ENCODE measurements at places on chromosomes 5 and 9. TPM values are rescaled to one million over a fixed set of nuclear protein-coding genes. Genes with fewer than 3 reads are reported as not detected.

IL5 gene
- not detected for total RNA-seq

GRCh38 chr9:8736805-8737204 is 937.2 kb upstream of the DMAC1 start:
- H3K27me3 ChIP-seq = no peaks in the 10 kb centered on the region
- DNase-seq = no peak
- H3K36me3 ChIP-seq = no peaks in the 10 kb centered on the region
- peaks cover 9% of the 10 kb centered on the region for H3K4me1 ChIP-seq
- H3K27ac ChIP-seq = no peak overlapping the region
- H3K4me3 ChIP-seq = no peak overlapping the region

DNA sequence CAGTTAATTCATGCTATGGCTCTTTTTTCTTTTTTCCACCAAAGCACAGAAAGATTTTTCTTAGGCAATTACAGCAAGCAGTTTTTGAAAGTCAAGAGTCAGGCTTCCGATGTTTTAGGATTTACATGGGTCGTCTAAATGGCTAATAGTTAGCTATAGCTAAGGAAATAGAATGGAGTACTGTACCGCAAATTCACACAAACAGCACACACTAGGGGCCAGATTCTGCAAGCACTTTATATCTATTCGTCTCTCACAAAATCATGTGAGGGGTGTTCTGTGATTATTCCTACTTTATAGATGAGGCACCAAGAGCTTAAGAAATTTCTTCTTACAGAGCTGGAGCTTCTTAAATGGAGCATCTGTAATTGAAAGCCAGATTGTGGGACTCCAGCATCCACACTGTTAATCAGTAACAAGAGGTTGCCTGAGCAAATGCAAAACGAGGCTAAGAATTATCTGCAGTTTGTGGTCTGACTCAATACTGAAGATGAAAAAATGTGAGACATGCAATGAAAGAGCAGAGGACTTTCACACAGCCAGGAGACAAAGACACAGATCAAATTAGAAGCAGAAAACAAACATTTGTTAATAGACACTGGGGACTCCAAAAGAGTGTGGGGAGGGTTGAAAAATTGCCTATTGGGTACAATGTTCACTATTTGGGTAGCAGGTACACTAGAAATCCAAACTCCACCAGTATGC is 62.7 kb upstream of the CTXN3 start:
- H3K4me1 ChIP-seq = no peaks in the 10 kb centered on the region
- no peak for DNase-seq
- H3K27me3 ChIP-seq = peaks cover 4% of the 10 kb centered on the region
- H3K4me3 ChIP-seq = no peak overlapping the region
- no peak overlapping the region for H3K27ac ChIP-seq

GRCh38 chr5:1874348-1874747 is 8.4 kb downstream of the IRX4 start:
- no peak overlapping the region for H3K4me3 ChIP-seq
- H3K27me3 ChIP-seq = peaks cover 61% of the 10 kb centered on the region
- no peak overlapping the region for H3K27ac ChIP-seq
- no peak for DNase-seq
- H3K4me1 ChIP-seq = no peaks in the 10 kb centered on the region
- H3K36me3 ChIP-seq = no peaks in the 10 kb centered on the region

TRIP13 gene
- total RNA-seq = 39.0 TPM

ITGA2 gene
- 53.2 TPM for total RNA-seq

ABL1 gene
- 79.2 TPM for total RNA-seq

GRCh38 chr5:10384483-10384882 is 31.0 kb downstream of the MARCHF6 start:
- no peaks in the 10 kb centered on the region for H3K27me3 ChIP-seq
- no peak overlapping the region for H3K4me3 ChIP-seq
- H3K4me1 ChIP-seq = peaks cover 3% of the 10 kb centered on the region
- DNase-seq = no peak
- no peak overlapping the region for H3K27ac ChIP-seq

DNA sequence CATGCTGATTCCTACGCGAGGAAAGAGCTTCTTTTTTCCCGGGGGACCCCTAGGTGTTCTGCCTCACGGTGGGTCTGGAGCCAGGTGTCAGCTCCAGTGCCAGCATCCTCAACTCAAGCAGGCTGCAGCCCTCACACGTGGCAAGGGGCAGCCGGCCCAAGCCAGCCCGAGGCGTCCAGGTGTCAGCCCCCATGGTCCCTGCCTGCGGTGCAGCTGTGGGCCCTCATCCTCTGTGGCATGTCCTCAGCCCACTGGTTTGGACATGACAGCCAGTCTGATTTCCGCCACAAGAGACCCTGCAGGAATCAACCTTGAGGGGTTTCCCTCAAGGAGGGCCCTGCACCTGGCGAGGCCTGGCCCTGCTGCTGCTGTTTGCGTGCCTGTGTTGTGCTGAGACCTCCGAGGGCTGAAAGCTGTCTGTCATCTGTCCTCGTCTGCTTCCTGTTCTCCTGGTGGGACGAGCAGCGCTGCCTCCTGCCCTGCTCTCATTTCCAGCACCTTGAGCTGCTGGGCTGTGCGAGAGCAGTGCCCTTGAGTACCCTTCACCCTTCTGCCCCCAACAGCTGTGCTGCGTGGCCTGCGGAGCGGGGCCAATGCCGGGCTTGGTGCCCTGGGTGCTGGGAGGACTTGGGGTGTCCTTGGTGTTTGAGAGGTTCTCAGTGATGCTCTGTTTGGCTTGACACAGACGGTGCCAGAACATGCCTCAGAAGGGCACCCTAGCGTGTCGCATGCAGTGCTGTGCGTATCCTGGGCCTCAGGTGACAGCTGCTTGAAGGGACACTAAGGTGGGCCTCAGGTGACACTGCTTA is 137.6 kb downstream of the CACNA1B start:
- no peak for DNase-seq
- H3K4me3 ChIP-seq = no peak overlapping the region
- no peaks in the 10 kb centered on the region for H3K4me1 ChIP-seq
- no peaks in the 10 kb centered on the region for H3K36me3 ChIP-seq

PCDHA10 gene
- 0.07 TPM for total RNA-seq

C9orf153 gene
- total RNA-seq = 0.66 TPM

- H3K4me3 ChIP-seq = no peak overlapping the region
- H3K27ac ChIP-seq = no peak overlapping the region
- H3K4me1 ChIP-seq = no peaks in the 10 kb centered on the region
- H3K36me3 ChIP-seq = no peaks in the 10 kb centered on the region
Measured at GRCh38 chr5:146633323-146633764, 117.4 kb upstream of the GPR151 start.

- no peaks in the 10 kb centered on the region for H3K27me3 ChIP-seq
- H3K36me3 ChIP-seq = no peaks in the 10 kb centered on the region
- no peak for DNase-seq
- H3K27ac ChIP-seq = no peak overlapping the region
- H3K4me3 ChIP-seq = no peak overlapping the region
Measured at GRCh38 chr5:87499478-87500410, 87.0 kb upstream of the CCNH start.

DNA sequence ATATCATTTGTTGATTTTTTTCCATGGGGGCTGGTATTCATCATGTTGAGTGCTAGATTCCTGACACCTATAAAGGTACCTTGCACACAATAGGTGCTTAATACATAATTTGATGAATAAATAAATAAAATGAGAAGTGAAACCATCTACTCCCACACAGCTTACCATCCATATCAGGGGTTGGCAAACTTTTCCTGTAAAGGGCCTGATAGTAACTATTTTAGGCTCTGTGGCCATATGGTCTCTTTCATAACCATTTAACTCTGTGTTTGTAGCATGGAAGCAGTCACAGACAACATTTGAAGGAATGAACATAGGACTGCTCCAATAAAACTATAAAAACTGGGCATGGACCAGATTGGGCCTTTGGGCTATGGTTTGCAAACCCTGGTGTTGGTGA is 100.3 kb downstream of the GCNT1 start:
- H3K4me1 ChIP-seq = peaks cover 4% of the 10 kb centered on the region
- no peaks in the 10 kb centered on the region for H3K27me3 ChIP-seq
- no peak overlapping the region for H3K27ac ChIP-seq
- no peak for DNase-seq
- no peaks in the 10 kb centered on the region for H3K36me3 ChIP-seq

- H3K27me3 ChIP-seq = no peaks in the 10 kb centered on the region
- H3K4me1 ChIP-seq = no peaks in the 10 kb centered on the region
- no peak overlapping the region for H3K4me3 ChIP-seq
- no peak overlapping the region for H3K27ac ChIP-seq
- no peak for DNase-seq
Measured at GRCh38 chr5:91252916-91253315, 130.2 kb downstream of the ARRDC3 start.

DNA sequence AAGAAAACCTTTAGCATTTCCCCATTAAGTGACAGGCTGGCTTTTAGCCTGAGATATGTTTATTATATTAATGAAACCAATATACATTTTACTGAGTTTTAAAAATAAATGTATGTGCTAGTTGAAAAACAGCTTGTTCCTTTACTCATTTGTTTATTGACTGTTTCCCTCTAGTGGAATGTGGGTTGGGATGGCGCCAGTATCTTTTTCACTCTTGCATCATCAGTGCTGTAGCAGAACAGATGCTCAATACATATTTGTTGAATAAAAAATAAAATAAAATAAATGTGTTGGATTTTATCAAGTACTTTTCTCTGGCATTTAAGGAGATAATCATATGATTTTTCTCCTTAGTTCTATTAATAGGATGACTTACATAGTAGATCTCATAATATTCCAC is 43.0 kb downstream of the FSTL4 start:
- H3K4me1 ChIP-seq = no peaks in the 10 kb centered on the region
- peaks cover 4% of the 10 kb centered on the region for H3K27me3 ChIP-seq
- H3K36me3 ChIP-seq = no peaks in the 10 kb centered on the region
- H3K27ac ChIP-seq = no peak overlapping the region
- DNase-seq = no peak
- no peak overlapping the region for H3K4me3 ChIP-seq

OCLN gene
- total RNA-seq = 18.2 TPM

DNA sequence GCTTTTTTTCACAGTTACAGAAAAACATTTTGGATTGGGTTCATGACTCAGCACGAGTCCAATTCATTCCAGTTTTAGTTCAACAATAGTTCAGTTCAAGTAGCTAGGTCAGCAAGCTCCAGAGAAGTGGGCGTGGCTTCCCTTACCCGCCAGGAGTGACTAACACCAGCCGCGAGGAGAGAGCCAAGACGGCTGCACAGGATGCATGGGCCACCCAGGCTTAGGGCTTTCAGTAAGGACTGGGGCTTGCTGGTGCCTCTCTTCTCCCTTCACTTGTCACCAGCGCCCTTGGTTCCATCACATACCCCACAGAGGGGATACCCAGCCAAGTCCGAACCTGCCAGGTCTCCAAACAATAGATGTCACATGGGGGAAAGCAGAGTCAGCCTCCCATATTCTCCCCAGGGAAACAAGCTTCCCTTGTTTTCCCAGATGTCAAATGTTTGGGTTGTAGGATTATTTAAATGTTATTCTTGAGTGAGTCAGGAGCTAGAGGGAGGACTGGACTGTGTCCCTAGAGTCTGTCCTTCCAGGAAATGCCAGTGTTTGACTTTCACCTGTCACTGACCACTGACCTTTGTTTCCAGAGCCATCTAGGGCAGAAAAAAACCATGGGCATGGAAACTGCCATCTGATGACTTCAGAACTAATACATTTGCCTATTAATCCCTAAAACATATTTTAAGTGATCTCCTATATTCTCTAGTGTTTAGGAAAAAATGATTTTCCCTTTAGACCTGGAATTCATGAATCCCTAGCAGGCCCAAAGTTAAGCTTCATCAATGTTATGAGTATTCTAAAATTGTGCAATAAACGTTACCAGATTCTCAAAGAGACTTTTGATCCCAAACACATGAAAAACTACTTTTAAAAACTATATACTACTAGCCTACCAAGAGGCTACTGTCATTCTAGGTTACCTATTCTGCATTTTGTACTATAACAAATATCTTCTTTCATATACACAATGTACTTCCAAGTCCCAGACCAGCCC is 51.9 kb downstream of the NIPAL4 start:
- no peak overlapping the region for H3K4me3 ChIP-seq
- peaks cover 31% of the 10 kb centered on the region for H3K4me1 ChIP-seq
- H3K36me3 ChIP-seq = no peaks in the 10 kb centered on the region
- peak; percentile 98 for DNase-seq
- H3K27ac ChIP-seq = peak overlapping the region; percentile 83
- no peaks in the 10 kb centered on the region for H3K27me3 ChIP-seq

UGT3A1 gene
- total RNA-seq = not detected

GRCh38 chr5:110625376-110625999 is 101.0 kb downstream of the TMEM232 start:
- H3K4me3 ChIP-seq = no peak overlapping the region
- no peaks in the 10 kb centered on the region for H3K36me3 ChIP-seq
- H3K27me3 ChIP-seq = no peaks in the 10 kb centered on the region
- peak; percentile 33 for DNase-seq
- no peak overlapping the region for H3K27ac ChIP-seq

SMIM33 gene
- not detected for total RNA-seq

- peaks cover 9% of the 10 kb centered on the region for H3K27me3 ChIP-seq
- H3K27ac ChIP-seq = no peak overlapping the region
- H3K4me3 ChIP-seq = no peak overlapping the region
- H3K4me1 ChIP-seq = no peaks in the 10 kb centered on the region
Measured at GRCh38 chr5:77171141-77171910, 39.2 kb upstream of the PDE8B start.

EIF4E1B gene
- not detected for total RNA-seq

DNA sequence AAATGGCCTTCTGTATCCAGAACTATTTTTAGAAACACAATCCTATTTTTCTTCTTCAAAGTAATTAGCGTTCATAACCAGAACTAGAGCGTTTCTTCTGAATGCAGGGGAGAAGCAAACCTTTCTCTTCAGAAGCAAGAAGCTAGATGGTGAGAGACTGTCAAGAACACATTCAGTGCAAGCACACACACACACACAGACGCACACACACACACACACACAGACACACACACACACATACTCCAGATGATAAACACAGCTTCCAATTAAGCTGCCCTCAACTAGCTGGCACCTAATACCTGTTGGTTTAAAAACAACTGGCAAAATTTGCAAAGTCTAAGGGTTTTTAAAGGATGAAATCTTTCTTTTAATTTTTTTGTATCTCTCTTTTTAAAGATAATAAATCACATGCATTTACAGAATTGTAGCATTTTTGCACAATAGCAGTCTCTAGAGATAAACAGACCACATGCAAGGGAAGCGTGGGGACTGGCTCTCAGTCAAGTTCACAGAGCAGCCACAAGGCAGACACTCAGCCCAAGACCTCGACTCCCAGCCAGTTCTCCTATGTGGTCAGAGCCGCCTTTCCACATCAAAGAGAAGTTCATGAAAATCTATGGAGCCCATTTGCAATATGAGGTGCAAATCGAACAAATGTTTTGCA is 138.5 kb downstream of the TTLL11 start:
- H3K4me3 ChIP-seq = no peak overlapping the region
- DNase-seq = no peak
- no peak overlapping the region for H3K27ac ChIP-seq

CAMLG gene
- total RNA-seq = 33.3 TPM

DNA sequence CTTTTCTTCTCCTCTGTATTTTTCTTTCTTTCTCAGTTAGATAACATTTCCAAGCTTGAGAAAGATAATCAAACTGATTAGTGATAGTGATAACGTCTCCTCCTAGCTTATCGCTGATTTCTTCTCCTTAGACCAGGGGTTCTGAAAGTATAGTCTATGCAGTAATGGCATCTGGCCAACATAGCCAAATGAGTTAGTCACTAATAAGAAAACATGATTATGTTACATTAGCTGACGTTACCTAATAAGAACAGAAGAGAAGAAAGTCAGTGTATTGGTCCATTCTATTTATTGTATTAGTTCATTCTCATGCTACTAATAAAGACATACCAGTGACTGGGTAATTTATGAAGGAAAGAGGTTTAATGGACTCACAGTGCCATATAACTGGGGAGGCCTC is 111.2 kb downstream of the STRBP start:
- no peak overlapping the region for H3K27ac ChIP-seq
- no peaks in the 10 kb centered on the region for H3K36me3 ChIP-seq
- peaks cover 7% of the 10 kb centered on the region for H3K4me1 ChIP-seq

ARHGEF28 gene
- total RNA-seq = 108 TPM

Data from endothelial cell of umbilical vein (primary cell).